ENCODE measurements at places on chromosomes 11 and 22. TPM values are rescaled to one million over a fixed set of nuclear protein-coding genes. Genes with fewer than 3 reads are reported as not detected.

- no peak for DNase-seq
Measured at GRCh38 chr11:110856996-110857812, 145.0 kb upstream of the ARHGAP20 start.

Gene CENPM
- polyA plus RNA-seq = 1.1 TPM

GRCh38 chr11:119322360-119322739 lies 5.4 kb upstream of the MCAM start:
- no peak for DNase-seq

- DNase-seq = no peak
Measured at GRCh38 chr11:100434821-100435641, 252.1 kb upstream of the ARHGAP42 start.

- peak; percentile 81 for DNase-seq
Measured at GRCh38 chr22:24189249-24190158, 8.2 kb downstream of the SUSD2 start.

Gene MMP20
- not detected for polyA plus RNA-seq

- peak; percentile 54 for DNase-seq
Measured at GRCh38 chr11:125165843-125166763, 1.6 kb downstream of the PKNOX2 start.

GRCh38 chr22:31124811-31125465 lies 2.2 kb downstream of the INPP5J start:
- peak; percentile 42 for DNase-seq

Gene MTA2
- 18.4 TPM for polyA plus RNA-seq

DNA sequence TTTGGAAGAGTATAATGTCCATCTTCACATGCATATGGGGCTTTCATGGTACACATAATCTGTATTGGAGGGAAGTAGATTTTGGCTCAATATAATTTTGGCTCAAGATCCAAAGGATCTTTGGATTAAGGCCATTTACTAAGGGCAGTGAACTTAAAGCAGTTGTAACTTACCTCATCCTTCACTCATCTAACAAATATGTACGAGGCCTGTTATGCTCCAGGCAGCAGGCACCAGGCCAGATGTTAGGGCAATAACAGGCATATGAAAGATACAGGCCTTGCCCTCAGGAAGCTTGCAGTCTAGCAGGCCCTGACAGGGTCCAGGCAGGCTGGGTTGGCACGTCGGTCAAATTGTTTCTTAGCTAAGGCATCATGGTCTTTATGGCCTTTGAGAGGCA lies 44.6 kb downstream of the LIF start:
- no peak for DNase-seq
